Skin of body (tissue), 3 donors: ENCODE measurements at places on chromosomes 16 and 17.
A peak's percentile ranks its signal among the peaks of the same experiment; 100 is the strongest.

- DNase-seq = no peak
Measured at GRCh38 chr16:47150067-47150466, 6.3 kb upstream of the NETO2 start.

GRCh38 chr17:12085076-12085949, 64.6 kb downstream of the MAP2K4 start:
- DNase-seq = no peak

DNA sequence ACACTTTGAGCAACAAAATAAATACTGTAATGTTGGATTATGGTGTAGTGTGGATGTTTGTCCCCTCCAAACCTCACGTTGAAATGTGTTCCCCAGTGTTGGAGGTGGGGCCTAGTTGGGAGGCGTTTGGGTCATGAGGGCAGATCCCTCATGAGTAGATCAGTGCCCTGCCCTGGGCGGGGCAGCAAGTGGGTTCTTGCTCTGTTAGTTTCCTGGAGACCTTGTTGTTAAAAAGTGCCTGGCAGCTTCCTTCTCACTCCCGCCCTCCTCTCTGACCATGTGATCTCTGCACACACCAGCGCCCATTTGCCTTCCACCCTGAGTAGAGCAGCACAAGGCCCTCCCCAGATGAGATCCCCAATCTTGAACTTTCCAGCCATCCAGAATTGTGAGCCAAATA, 67.7 kb downstream of the MPRIP start:
- no peak for DNase-seq

DNA sequence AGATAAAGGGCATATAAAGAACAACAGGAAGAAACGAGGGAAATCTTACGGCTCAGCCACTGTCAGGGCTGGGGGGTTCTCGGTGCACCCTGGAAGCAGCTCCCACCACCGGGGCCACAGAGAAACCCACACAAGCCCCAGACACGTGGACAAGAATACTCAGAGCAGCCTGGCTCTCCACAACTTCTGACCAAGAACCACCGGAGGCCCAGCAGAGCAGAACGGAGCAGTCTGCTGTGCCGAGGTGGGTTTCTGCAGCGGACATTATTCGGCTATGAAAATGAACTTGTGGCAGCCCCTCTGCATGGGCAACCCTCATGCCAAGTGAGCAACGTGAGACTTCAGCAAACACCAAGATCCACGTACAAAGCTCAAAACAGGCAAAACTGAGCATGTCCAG, 6.8 kb downstream of the DNASE1 start:
- no peak for DNase-seq

DNA sequence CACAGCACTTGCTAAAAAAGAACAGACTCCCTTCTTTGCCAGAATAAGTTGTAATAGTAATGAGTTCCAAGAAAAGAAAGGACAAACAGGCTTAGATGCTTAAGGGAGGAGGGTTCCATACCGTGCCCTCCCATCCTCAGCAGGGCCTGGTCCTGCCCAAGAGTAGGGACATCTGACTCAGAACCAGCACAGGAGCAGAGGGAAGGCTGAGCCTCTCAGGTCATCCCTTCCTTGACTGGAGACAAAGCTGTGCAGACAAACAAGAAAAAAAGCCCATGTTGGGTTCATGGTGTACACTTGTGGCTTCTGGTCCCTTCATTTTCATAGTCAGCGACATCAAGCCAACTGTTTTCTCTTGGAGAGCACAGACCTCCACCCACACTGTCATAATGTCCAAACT, 44.2 kb upstream of the NDRG4 start:
- DNase-seq = no peak

GRCh38 chr17:42880776-42881310, 19.8 kb upstream of the G6PC1 start:
- no peak for DNase-seq

- DNase-seq = no peak
Measured at GRCh38 chr16:27226476-27226875, 23.1 kb downstream of the KDM8 start.

DNA sequence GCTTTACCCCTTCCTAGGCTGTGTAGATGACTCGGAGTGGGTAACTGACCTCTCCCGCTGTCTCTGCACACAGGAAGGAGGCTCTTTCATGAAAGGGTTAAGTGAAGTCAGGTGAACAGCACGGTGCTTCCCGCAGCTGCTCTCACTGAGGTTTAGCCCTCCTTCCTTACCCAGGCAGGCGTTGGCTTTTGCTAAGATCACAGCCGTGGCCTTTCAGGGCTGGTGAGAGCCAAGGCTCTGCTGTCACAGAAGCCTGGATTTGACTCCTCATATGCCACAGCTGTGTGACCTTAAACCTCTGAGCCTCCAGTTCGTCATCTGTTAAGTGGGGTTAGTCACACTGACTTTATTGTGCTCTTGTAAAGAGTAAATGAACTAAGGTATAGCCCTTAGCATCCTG, 90.9 kb upstream of the PLCG2 start:
- DNase-seq = no peak

DNA sequence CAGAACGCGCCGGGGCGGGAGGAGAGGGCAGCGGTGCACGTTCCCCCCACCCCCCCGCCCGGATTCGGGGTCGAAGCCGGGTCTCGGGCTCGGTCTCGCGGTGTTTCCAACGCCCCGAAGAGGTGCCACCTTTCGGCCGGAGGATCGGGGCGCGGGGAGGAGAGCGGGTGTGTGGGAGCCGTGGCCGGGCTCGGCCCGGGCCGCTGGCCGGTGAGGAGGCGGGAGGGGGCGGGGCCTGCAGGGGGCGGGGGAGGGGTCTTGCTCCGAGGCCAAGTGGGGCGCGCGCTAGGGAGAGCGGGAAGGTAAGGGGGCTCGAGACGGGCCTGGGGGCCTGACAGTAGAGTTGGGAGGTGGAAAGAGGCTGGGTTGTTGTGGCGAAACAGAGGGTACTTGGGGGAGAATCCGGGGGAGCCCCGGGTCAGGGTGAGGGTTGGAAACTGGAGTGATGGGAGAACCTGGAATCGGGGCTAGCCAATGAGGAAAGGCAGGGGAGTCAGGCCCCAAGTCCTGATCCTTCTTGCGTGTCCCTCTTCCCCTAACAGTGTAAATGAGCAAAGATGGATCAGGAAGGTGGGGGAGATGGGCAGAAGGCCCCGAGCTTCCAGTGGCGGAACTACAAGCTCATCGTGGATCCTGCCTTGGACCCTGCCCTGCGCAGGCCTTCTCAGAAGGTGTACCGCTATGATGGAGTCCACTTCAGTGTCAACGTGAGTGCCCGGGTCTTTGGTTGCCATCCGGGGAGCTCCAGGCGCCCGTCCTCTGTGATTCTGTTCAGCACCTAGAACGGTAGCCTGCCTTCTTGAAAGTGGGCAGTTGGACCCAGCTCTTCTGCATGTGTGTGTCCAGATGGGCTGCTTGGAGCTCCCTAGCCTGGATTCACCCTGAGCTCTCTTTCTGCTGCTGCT, 873 bp downstream of the SETD1A start:
- no peak for DNase-seq

DNA sequence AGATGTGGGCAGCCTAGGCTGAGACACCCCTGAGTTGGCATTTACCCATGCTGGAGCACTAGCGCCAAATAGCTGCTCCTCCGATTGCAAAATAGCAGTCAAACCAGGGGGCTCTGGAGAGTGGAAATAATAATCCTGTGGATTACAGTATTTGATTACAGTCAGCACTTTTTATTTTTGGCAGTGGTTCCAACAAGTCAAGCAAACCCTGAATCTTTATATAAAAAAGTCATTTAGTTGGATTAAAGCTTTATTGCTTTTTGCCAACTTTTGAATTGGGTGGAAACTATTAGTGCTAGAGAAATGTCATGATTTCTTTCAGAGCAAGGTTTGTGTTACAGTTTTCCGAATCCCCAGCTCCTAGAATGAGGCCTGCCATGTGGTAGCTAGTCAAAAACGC, 99.3 kb upstream of the FAM20A start:
- DNase-seq = peak; percentile 55

DNA sequence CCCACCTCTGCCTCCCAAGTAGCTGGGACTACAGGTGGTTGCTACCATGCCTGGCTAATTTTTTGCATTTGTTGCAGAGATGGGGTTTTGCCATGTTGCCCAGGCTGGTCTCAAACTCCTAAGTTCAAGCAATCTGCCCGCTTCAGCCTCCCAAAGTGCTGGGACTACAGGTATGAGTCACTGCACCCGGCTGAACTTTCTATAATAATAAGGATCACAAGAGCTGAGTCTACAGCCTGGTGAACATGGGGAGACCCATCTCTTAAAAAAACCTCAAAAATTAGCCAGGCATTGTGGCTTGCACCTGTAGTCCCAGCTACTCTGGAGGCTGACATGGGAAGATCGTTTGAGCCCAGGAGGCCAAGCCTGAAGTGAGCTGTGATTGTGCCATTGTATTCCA, 53.5 kb downstream of the WDR59 start:
- no peak for DNase-seq

DNA sequence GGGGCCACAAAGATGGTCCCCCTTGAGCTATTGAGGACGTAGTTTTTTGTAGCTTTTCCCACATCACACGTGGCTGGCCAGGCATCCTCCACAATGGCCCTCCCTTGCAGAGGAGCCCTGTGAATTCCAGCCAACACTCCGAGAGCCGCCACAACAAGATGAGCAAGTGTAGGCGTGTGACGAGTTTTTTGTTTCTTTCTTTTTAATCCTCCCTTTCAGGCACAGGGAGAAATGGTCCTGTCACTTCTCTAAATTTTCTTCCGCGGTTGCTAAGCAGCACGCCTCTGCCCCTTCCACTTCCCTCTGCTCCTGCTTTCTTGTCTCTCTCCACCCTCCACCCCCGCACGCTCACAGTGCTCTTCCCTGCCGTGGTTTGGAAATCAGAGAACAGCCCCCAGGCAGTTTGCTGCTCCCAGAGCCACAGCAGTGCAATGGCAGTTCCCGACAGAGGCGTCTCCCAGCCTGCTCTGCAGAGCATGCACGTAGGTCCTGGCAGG, 68.0 kb upstream of the MRTFB start:
- peak; percentile 40 for DNase-seq

- DNase-seq = no peak
Measured at GRCh38 chr16:2031081-2031577, 4.4 kb downstream of the NHERF2 start.

DNA sequence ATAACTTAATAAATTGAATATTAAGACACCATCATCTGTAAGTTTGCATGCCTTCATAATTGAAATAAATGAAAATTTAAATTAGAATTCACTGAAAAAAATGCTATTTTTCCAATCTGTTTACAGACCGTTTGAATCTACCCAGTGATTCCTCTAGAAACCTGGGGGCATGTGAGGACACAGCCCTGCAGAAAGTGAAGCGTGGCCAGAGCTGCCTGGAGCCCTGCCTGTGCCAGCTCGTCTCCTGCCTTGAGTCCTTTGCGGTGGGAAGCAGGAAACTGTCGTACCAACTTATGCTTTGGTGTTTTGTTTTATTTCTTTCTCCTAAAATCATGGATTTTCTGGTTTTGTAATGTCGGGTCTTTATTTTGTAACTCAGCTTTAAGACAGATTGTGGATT, 67.8 kb upstream of the FA2H start:
- DNase-seq = no peak

GRCh38 chr17:59437791-59438281, 106.4 kb downstream of the YPEL2 start:
- no peak for DNase-seq

DNA sequence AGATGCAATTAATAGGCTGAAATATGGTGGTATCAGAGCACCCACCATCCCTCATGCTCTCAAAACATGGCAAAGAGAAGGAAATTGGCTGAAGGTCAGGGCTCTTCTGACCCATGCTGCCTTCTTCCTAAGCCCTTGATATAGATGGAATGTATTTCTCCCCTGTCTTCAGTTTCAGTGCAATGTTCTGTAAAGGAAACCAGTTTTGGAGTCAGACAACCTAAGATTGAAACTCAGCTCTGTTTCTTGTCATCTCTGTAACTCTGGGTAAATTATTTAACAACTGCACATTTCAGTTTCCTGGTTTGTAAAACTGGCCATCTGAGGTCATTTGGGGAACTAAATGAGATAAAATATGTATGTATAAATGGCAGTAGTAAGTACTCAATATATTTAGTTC, 243.9 kb downstream of the CA10 start:
- no peak for DNase-seq

- DNase-seq = no peak
Measured at GRCh38 chr16:354291-354881, 1.9 kb upstream of the AXIN1 start.

DNA sequence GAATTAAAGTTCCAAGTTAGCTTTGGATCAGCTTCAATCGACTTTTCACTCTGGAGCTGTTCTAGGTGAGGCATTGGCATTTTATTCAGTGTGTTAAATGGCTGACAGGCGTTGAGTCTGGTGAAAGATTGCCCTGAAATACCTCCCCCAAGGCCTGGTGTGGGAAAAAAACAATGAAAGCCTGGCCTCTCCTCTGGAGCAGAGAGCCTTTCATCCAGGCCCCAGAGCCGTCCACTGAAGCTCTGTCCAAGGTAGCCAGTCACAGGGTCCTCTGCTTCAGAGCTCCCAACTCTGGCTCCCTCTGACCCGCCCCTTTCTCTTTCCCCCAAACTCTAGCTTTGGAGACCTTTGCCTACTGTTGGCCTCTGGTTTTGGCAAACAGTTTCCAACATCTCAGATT, 123.6 kb upstream of the CRHR1 start:
- DNase-seq = no peak

DNA sequence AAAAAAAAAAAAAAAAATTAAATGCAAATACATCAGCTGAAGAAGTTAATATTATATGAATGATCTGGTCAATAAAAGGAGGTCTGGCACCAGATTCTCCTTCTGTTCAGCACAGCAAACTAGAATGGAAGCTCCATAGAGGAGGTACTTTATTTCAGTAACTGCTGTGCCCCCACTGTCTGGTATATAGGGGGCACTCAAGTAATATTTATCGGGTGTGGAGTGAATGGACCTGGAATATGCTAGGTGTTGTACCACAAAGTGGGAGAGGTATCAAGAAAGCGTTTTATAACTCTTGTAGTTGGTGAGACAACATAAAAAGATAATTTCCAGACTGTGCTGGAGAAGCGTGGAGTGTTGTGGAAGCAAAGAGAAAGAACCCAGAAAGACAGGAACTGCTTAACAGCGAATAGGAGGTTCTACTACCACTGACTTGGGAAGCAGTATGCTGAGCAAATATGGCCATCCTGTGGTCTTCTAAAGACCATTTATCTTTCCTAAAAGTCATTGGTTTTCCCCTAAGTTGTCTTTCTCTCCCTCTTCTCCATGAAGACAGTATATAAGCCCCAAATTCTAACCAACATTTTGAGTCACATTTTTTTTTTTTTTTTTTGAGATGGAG, 12.2 kb upstream of the PRKCA start:
- DNase-seq = no peak
